ENCODE measurements at places on chromosomes 4 and X.

- DNase-seq, result no peak
Observed at GRCh38 chrX:103453655-103454054, 65.6 kb downstream of the RAB40A start.

DNA sequence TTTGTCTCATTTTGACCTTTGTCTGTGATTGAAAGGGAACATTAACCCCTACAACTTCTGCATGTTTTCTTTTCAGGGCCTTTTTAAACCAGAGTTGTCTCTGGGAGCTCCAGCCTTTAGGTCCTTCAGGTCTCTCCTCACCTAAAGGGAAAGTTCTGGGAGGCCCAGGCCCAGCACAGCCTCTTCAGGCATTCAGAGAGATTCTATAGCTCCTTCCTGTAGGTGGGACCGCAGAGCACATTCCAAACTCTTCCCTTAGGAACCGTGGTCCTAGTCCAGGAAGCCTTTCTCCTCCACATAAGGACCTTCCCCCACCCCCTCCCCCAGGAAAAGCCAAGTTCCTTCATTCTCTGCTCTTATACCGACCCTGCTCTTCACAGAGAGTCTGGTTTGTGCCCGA, 14.9 kb downstream of the NKX6-1 start:
- no peak for DNase-seq

- DNase-seq, result peak; percentile 2
Observed at GRCh38 chr4:16082041-16082425, 1.8 kb downstream of the PROM1 start.

DNA sequence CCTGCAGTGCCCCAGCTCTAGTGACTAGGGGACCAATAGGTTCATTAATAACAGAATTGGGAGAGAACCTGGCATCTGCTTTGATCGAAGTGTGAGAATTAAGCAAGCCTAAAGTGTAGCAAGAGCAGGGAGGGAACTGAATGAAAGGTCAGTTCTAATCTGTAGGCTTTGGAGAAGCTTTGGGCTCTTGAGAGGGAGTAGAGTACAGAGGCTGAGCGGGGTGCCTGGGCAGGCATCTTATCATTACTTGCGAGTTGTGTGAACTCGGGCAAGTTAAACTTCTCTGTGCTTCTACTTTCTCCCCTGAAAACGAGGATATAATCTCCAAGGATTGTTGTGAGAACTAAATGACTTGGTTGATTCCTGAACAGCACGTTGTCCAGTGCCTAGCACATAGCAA, 906 bp upstream of the PARM1 start:
- DNase-seq, result no peak

DNA sequence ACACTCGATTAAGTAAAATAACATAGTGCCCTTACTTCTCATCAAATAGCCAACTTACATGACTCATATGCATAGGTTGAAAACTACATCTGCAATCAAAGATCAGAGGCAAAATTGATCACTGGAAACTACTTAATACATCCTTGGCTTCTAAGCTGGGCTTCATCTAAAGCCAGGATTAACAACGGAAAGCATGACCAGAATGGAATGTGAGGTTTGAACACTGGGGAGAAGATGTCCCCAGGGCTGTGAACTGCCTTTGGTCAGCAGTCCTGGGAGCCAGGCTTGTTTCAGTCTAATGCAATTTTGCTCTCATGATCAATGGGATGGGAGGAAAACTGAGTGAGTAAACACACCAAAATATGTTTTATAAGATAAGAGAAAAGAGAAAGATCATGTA, 192.5 kb upstream of the TTC29 start:
- no peak for DNase-seq

DNA sequence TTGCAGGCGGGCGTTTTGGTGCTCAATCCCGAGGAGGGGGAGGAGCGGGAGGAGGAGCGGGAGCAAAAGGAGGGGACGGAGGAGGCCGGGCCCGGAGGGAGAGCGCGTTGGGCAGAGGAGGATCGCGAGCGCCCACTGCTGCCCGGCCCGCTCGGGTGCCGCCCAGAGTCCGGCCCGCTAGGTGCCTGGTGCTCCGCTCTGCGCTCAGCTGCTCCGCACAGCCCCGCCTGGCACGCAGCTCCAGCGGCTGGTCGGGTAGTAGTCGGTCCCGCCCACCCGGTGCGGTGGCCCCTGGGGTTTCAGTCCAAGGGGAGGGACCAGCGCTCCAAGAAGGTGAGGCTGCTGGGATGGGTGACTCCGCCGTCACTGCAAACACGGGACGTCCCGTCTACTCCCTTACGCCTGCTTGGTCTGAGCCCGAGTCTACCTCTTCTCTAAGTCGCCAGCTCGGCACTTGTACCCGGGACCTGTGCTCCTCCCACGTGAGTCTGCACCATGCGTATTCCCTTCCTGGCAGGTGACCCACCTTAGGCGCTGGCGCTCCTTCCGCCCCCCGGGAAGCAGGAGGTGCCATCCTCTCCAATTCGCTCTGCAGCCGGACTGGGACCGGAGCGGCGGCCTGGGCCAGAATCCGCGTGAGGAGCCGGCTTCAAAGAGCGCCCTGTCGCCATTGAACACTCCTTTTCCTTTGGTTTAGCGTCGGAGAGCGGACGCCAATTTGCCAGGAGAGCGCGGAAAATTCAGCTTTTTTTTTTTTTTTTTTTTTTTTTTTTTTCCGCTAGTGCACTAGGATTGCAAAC, 405 bp upstream of the HS3ST1 start:
- DNase-seq, result peak; percentile 82

- DNase-seq, result no peak
Observed at GRCh38 chrX:3326681-3327080, 19.8 kb downstream of the MXRA5 start.

DNA sequence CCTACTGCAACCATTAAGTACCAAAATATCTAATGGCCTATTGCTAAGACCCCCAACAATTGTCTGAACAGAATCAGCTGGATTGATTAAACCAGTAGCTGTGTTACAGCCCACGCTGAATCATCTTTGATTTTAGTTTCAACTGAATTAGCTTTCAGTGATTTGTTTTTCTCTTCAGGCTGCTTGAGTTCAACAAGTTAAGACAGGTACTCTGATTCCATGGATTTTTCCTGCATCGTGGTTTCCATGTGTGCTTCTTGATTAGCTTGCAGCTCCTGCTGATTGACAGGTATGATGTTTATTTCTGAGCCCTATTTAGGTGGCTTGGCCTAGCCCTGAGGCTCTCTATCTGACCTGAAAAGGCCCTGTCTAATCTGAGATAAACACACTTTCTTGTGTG, 91.3 kb downstream of the GUCY2F start:
- DNase-seq, result no peak

DNA sequence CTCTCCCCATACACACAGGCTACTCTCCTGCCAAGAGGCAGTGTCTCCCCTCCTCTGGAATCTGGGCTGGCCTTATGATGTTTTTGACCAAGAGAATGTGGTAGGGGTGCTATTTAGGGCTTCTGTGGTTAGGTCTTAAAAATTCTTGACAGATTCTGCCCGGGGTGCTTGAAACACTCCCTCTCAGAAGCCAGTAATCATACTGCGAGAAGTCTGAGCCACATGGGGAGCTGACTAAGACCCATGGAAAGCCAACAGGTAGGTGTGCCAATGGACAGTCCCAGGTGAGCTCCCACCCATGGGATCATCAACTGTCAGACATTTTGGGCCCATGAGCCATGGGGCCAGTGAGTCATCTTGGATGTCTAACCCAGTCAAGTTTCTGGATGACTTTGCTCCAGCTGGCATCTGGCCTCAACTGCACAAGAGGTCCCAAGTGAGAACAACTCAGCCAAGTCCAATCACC, 315.7 kb downstream of the FBXW7 start:
- no peak for DNase-seq

DNA sequence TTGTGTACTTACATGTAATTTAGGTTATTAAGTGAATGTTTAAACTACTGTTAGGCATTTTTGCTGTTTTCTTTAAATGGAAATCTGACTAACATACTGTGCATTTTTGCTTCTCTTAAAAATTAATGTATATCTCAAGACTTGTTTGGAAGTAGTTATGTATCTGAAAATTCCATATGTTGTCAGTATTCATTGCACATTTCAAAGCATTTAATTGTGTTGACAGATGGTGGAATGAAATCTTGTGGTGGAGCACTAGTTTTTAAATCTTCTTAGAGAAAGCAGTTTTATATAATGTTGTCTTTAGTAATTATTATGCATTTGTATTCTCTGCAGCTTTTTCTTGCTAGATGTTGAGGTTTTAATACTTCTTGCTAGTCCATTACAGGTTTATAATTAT, 71.5 kb upstream of the MSANTD1 start:
- no peak for DNase-seq

- no peak for DNase-seq
Observed at GRCh38 chr4:153521999-153522801, 56.0 kb downstream of the TMEM131L start.

DNA sequence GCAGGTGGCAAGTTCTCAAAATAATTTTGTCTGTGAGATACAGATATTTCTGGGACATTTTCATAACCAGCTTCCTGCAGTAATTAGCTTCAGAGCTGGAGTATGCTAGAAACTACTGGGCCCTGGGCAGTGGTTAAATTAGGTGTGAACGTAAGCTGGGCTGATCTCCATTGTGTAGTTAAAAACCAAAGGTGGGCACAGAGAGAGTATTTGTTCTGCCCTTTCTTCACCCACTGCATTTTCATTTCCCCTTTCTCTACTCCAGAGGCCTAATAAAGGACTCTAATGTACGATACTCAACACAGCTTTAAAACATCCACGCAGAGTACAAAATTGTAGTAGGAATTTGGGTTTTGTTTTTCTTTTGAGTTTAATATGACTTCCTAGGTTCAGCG, 252.7 kb downstream of the SPRY1 start:
- DNase-seq, result no peak

- DNase-seq, result no peak
Observed at GRCh38 chrX:4909348-4909747, 1195.9 kb upstream of the PRKX start.

DNA sequence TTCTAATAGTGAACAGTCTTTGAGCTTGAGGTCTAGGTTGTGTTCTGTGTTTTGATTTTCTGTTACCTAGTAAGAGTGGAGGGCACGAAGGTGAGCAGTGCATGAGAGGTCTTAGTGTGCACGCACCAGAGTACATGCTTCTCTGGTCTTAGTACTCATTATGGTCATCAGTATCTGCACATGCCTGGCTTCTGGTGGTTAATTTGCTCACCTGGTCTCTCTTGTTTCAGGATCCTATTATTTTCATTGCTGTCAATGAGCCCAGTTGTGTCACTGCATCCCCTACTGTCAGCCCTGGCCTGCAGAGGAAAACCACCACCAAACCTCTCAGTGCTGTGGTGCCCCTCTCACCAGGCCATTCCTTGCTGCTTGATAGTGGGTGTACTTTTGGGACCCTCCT, 54.8 kb downstream of the NSUN7 start:
- DNase-seq, result peak; percentile 11

GRCh38 chr4:48669086-48669485, 111.0 kb downstream of the FRYL start:
- DNase-seq, result peak; percentile 32

- DNase-seq, result no peak
Observed at GRCh38 chr4:140926672-140927071, 170.5 kb upstream of the TBC1D9 start.

DNA sequence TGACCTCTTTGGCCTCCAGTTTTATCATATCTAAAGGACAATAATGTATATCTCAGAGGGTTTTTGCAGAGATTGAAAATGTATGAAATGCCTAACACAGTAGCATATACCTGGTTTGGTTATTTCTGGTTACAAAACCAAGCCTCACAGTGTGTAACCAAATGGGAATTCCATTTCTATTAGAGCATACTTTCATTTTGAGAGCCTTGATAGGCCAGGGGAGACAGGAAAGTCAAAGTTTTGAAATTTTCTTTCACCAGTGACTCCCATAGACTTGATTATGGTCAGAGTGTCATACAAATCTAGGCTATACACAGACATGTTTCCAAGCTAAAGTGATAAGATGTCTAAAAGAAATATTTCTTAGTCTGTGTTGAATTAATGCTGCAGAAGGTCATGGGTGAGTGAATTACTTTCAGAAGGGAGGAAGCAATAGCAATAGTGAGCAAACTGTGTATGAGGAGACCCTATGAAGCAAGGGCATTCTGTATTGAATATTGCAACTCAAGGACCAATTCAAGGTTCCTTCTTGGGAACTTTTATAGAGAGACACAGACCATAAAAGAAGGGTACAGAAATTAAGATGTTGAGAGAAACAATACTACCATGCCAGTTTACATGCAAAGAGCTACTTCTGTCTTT, 151.1 kb downstream of the PDE5A start:
- no peak for DNase-seq

GRCh38 chr4:78990938-78991810, 51.9 kb upstream of the PAQR3 start:
- no peak for DNase-seq

GRCh38 chr4:33116871-33117270, 2396.7 kb downstream of the PCDH7 start:
- DNase-seq, result no peak

DNA sequence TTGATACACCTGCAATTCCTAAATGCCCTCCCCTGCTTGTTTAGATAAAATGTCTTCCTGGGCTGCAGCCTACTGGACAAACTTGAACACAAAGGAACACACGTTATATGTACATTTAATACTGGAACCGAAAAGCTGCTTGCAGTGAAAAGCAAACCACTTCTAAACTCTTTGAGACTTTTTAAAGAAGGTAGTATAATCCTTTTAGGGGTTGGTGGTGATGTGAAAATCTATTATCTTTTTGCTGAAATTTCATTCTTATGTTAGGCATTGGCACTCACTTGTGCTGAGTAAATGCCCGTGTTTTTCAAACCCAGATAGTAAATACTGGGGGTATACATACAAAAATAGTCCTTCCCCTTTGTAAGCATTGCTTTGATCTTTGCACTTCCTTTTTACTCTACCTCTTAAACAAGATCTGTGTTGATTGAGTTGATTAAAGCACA, 2.2 kb downstream of the NFKB1 start:
- DNase-seq, result peak; percentile 33

GRCh38 chr4:153420361-153420760, 45.8 kb upstream of the TMEM131L start:
- DNase-seq, result no peak

DNA sequence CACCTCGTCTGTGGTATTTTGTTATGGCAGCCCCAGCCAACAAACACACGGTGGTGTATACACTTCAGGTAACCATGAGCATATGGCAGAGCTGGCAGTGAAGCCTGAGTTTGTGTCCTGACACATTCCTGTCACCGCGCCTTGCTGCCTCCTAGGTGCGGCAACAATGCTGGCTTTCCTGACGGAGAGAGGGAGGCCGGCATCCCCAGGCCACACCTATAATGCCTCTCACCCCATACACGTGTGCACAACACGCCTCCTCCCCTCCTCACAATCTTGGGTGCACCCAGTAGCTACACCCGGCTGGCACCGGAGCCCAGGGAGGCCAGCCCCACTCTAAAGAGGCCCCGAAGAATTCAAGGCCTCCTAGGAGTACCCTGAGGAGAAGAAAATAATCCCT, 158.5 kb downstream of the NSUN7 start:
- peak; percentile 48 for DNase-seq
